ENCODE measurements at places on chromosomes 1 and 21. TPM values are rescaled to one million over a fixed set of nuclear protein-coding genes. Genes with fewer than 3 reads are reported as not detected.

- DNase-seq: no peak
These were observed 49.5 kb downstream of the NRDC start for GRCh38 chr1:51829058-51829457.

DNA sequence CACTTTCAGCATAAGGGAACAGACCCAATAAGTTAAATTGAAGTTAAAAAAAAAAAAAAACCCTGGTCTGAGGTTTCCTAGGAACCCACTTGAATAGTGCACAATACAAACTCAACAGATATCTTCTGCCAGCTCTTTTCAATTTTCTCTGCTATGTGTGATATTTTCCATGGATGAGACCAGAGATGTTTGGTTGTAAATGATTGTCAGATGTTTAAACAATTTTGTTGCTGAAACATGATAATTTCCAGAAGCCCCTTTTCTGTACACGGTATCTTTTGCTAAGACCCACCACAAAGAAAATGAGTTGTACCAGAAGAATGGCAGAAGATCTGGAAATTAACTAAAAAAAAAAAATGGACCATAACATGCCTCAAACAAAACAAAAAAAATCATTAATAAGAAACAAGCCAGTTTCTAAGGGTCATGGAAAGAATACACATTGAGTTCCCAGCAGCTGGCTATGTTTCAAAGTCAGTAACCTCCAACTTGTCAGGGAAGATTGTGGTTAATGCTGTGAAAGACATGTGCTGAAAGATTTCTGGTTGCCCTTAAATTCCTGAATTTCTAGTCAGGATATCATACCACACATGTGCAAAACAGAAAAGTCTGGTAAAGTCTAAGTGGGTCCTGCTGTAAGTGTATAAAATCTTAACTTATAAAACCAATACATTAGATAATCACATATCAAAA is 35.6 kb upstream of the MGST3 start:
- DNase-seq: no peak

DNA sequence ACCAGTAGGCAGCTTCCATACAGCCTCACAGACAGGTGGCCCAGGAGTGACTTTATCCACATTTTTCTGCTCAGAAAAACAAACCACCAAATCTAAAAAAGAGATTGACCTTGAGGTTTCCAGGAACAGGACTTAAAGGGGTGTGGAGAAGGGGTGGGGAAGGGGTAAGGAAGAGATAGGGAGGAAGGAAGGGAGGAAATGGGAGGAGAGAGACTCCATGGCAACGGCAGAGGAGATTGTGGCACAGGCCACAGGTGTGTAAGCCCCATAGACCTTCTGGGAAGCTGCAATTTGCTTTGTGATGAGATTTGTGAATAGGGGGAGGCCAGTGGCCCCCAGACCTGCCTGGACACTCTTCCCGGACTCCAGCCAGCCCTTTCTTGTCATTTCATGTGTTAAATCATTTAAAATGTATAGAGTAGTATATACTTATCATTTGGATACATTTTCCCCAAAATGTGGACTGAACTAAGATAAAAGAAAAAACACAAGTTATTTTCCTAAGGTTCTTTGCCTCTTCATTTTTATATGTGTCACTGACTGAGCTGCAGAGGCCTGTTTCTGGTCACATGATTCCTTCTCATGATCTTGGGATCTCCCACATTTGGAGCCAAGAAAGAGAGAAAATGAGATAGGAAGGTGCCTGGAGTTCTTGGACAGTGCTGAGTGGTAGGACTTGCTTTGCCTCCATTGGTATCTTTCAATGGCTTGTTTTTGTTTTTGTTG is 55.5 kb downstream of the CLIC6 start:
- no peak for DNase-seq

DNA sequence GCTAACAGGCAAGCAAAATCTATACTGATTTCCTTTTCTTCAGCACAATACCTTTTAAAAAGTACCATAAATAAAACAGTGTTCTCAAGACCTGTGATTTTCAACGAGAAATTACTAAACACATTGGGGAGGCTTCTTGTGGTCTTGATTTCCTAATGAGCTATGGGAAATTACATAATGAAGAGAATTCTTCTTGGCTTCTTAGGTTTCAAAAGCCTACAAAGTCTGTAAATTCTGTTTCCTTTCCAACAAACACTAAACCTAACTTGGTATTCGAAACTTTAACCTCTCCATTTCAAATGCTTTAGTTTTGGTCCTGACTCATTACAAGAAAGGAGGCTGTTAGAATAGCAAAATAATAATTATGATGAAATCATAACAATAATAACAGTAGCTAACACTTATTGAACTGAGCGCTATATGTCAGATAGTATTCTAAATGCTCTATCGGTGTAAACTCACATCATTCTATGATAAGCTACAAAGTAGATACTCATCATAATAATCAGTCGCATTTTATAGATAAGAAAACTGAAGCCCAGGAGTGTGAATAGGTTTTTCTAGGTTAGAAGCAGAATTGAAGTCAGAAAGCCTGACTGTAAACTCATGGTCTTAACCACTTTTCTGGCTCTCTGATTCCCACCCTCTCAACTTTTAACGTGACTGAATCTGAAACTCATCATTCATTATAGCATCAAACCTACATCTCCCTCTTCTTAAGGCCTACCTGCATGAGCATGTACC is 486.7 kb downstream of the SMYD3 start:
- DNase-seq: no peak

DNA sequence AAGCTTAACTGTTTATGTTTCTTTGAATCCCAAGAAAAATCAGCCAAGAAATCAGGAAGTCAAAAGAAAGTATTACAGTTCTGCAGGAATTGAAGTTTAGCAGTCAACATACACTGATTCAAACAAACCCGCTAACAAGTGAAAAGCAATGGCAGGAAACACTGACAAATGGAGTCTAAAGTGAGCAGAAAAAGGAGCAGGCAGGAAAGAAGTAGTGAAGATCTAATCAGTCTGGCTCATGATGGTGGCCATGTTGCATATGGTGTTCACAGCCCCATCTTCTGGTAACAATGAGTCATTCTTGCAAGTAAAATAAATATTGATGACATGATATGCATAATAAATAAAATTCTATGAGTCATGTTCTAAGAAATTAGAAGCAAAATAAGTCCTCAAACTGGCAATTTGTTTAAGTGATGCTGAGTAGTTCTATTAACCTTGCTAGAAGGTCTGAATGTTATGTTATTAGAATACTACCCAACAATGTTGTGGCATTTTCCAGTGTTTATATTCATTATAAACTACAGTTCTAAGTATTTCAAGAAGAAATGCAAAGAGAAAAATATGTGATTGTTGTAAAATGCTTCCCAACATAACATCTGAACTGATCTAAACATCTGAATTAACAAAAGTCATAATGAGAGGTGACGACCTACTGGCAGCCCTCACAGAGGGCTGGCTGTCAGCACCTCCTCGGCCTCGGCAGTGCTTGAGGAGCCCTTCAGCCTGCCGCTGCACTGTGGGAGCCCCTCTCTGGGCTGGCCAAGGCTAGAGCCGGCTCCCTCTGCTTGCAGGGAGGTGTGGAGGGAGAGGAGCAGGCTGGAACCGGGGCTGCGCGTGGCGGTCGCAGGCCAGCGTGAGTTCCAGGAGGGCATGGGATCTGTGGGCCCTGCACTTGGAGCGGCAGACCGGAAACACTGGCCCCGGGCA is 5.7 kb upstream of the ACBD6 start:
- DNase-seq: no peak

GRCh38 chr1:9242338-9242969 is 7.9 kb downstream of the H6PD start:
- peak; percentile 93 for DNase-seq

DNA sequence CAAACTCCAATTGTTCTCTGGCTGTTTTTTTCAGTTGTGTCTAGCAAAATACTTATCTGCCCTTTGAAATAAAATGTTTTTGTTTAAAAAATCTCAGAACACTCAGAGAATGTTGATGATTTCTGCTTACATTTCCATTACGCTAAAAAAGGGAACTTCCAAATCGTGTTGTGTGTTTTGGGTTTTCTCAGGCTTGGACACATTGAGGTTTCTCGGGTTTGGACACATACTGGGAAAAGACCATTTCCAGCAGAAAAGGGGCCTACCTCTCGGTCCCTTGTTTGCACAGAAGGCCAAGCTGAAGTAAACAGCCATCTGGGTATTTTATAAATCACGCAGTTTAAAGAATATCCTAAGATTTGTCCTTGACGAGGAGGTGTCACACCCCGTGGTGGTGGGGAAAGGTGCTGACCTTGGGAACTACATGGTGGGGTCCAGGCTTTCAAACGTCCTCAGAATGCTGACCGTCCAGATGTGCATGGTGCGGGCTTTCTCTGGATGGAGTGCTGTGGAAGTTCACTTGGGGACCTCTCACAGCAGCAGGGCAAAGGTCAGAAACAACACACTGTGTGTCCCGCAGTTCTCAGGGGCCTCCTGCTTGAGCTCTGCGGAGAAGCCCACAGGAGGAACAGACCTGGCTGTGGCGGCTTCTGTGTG is 67.8 kb downstream of the SLC37A1 start:
- DNase-seq: no peak

GRCh38 chr21:38261851-38262250 is 5.1 kb downstream of the KCNJ15 start:
- DNase-seq: no peak

DNA sequence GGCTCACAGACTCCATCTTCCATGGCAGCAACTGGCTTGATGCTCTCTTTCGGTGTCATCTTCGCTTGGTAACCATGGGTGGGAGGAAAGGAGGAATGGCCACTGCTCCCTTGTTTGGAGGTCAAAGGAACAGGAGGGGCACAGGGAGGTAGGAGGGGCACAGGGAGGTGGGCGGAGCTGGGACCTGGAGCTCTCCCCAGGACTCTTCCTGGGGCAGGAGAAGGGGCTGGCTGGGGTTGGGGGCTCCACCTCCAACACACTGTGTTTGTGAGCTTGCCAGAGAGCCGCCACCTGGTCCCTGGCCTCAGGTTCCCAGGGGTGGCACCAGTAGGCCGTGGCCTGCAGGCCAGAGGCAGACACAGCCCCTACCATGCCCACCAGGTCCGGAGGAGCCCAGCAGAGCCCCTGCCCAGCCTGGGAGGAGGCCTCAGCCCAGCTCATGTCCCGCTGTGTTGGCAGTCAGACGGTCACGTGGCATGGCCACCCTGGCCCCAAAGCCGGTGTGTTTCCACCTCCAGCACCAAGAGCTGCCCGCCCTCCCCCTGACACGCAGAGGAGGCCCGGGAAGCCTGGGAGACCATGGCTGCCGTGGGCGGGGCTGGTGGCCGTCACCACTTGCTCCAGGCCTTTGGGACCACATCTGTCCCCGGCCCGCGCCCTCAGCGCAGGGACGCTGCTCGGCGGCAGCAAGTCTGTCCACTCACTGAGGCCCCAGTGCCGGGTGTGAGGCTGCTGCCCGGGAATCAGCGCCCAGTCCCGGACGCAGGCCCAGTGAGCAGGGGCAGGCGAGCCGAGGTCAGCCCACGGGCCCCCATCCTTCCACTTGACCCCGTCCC is 73.9 kb downstream of the MORN1 start:
- no peak for DNase-seq

DNA sequence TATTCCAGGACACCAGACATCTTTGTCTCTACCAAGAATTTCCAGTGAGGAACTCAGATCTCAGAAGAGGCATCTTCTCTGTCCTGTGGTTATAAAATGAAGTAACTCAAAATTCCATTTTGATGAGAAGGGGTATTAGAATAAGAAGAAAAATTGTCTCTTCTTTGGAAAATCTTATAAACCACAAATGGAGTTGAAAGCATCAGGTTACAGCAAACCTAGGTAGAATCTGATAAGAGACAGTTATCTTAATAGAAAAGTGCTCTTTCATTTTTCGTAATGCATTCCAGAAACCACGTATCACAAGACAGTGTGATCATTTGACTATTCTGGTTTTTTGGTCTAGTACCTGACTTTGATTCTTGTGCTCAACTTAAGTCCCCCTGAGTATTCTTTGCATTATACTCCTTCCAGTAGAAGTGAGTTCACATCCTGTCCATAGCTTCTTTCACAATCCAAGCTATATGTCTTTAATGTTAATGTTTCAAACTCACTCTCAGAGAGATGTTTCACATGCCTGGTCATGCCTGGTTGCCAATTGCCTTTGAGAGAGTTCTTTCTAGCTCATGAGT is 120.9 kb upstream of the PRDX6 start:
- DNase-seq: no peak

DNA sequence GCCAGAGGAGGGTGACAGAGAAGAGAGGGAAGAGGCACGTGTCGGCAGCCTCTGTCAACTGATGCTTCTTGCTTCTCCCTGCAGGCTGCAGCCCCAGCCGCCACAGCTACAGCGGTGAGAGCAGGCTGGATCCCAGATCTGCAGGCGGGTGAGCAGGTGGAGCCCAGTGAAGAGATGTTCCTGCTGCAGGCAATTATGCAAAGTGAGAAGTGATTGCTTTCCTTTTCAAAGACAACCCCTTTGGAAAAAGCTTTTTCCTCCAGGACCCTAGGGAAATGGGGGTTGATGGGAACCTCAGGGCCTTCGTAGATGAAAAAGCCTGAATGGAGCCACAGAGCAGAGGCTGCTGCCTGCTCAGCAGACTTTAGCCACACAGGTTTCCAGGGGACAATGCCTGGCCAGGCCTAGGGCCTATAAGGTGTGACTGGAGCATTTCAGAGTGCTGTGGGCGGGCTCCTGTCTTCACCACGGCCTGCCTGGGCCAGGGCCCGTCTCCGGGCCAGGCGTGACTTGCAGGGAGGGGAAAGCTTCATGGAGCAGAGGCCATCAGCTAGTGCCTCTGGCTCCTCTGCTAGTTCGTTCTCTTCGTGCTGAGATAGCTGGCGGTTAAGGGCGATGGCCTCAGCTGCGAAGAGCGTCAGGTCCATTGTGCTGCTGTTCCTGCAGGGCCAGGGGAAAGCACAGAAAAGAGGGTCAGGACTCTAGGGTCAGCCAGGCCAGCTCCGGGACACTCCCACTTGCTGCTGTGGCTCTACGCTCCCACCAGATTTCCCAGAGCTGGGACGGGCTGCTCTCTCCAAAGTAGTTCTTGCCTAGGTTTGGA is 6.9 kb upstream of the KNCN start:
- no peak for DNase-seq

DNA sequence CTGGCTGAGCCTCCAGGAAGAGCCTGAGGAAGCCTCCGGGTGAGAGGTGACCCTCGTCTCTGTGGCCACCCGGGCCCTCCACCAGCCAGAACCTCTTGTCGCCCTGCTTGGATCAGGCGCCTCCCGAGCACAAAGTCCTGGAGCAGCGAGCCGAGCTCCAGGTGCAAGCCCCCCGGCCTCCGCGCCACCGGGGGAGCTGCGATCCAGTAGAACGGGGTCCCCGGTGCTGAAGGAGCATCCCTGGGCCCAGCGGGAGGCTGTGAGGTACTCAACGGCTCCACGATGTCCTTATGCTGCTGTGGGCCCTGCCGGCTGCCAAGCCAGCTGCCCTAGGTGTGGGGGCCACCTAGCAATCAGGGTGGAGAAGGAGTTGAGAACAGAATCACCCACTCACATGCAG is 102.8 kb downstream of the PRDM16 start:
- no peak for DNase-seq

DNA sequence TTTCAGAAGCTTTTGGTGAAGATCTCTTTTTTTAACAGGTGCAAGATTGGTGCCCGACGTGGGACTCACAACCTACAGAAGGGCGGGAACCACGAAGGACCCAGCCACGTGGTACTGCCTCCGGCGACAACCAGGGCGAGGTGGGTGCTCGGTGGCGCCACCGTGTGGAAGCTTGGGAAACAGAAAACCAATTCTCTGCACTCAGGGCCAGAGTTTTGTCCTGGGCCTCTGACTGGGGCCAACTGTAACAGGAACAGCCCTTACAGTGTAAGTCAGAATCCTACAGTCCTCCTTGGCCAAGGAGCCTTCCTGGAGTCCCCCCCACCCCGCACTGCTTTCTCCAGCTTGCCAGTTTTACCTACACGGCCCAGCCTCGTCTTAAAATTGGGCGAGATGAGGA is 11.6 kb upstream of the S100A7A start:
- DNase-seq: peak; percentile 61

GRCh38 chr1:212958175-212958574 is 7.8 kb downstream of the VASH2 start:
- no peak for DNase-seq

ZZZ3 gene
- 16.5 TPM for total RNA-seq

ZNF593 gene
- total RNA-seq: 23.7 TPM

LYPD8 gene
- total RNA-seq: not detected

RNU1-1 gene
- 1,159 TPM for total RNA-seq

Measured in left lobe of liver (tissue), 2 donors.